ENCODE measurements at places on chromosomes 7 and 10.

- DNase-seq = no peak
Observed at GRCh38 chr10:73093922-73094850, 2.5 kb downstream of the P4HA1 start.

GRCh38 chr7:2097492-2097891 lies 135.3 kb downstream of the MAD1L1 start:
- no peak for DNase-seq

- DNase-seq = no peak
Observed at GRCh38 chr10:69646185-69647060, 16.4 kb downstream of the FAM241B start.

- no peak for DNase-seq
Observed at GRCh38 chr7:151542606-151543130, 23.0 kb upstream of the RHEB start.

DNA sequence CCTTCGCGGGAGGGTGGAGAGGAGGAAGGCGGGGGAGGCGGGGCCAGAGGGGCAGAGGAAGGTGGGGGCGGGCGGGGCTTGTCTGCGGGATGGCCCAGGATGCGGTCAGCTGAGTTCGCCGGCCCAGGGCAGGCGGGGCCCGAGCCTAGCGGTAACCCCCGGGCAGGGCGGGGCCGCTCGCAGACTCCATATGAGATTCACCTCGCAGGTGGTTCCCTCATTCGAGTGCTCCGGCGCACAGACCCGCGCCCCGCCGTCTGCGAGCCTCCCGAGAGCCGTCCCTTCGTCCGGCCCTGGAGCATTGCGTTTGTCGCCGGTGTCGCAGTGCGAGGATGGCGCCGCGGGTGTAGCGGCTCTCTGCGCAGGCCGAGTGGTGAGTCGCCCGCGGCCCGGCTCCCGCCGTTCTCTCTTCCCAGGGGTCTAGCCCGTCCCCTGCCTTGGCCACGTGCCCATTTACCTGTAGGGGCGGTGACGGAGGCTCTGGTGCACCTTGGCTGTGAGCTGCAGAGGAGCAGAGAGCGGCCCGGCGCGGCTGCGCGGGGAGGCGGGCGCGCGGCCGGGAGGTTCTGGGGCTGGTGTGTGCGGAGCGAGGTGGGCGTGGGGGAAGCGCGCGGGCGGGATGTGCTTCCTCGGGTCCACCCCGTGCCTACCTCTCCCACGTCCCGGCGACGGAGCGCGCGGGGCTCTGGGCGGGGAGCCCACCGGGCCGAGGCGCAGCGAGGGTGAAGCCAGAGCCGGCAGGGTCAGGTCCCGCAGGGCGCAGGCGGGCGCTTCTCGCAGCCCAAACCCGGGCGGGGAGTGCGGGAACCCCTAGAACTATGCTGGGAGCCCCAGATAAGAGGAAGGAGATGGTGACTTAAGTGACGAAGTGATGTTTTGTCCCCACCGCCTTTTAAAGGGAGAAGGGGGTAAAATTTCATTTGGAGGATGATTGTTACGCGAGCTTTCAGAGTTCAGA lies at the start of gene UPP1:
Gene UPP1, plus strand, starts transcription at position 220 of the 958 bp plus-strand sequence. CDS start 5,519 bp downstream, outside the sequence.
- DNase-seq = peak; percentile 93

DNA sequence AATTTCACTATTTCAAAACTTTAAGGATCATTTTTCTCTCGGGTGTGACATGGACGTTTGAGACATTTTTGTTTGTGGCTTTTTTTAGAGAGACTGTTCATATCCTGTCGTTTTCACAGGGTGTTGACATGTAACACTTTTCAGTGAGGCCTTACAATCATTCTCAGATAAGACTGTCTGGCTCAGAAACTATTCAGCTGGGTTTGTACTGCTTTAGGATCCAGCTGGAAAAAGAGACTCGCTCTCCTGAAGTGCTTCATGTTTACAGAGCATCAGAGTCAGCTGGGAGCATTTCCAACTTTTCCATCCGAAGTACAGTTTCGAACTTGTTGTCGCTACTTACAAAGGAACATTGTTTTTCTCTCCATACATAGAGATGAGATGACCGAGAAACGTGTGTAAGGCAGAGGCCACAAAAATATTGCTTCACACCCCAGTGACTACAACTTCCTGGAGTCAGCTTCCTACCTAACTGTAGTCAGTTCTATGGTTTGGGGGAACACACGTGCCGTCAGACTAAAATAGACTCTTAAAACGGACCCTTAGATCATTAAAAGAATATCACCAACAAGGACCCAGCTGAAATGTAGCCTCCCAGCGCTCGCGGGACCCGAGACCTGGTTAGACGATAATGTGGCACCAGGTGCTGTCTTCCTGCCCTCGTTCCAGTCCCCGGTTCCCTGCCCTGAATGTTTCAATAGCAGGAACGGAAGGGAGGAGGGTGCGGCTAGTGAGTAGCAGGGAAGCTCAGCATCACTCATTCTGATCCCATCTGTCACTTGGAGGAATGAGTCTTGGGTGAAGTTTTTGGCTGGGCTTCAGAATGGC lies 78.0 kb downstream of the MKI67 start:
- DNase-seq = peak; percentile 2

DNA sequence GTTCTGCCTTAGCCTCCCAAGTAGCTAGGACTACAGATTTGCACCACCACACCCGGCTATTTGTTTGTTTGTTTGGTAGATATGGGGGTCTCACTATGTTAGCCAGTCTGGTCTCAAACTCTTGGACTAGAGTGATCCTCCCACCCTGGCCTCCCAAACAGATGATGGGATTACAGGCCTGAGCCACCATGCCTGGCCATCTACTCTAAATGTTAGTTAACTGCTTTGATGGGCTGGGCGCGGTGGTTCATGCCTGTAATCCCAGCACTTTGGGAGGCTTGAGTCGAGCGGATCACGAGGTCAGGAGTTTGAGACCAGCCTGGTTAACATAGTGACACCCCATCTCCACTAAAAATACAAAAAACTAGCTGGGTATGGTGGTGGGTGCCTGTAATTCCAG lies 74.8 kb downstream of the SEPTIN14 start:
- DNase-seq = no peak

GRCh38 chr7:36781011-36781738 lies 56.9 kb upstream of the AOAH start:
- no peak for DNase-seq

DNA sequence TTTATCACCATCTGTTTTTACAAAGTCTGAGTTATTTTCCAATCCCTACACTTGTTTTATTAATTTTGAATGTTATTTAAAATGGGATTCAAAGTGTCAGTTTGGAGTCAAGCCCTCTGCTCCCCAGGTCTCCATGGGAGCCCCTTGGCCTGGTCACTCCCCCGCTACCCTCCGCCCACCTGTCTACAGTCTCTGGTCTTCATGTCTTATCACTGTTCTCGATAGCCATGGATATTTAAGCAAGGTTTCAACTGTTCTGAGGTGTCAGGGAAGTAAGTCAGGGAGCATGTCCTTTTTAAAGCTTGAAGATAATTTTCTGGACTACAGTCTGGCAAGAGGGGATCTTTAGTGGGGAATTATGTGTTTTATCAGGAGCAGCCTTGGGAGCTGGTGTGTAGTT lies 19.1 kb upstream of the HPS1 start:
- DNase-seq = no peak

- DNase-seq = no peak
Observed at GRCh38 chr7:157514746-157515145, 177.9 kb downstream of the DNAJB6 start.

DNA sequence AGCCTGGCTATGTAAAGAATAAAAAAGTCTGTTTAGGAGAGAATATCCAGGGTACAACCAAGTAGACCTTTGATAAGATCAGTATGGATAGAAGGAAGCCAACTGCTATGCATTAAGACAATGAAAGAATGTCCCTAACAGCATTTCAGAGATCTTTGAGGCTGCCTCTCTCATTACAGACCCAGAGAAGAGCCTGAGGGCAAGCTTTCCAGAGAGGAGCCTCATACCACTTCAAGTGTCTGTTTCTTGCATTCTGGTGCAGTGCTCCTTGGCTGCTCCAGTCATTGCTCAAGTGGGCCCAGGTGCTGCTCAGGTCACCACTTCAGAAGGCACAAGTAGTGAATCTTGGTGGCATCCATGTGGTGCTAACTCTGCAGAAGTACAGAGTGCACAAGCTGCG lies 514.0 kb downstream of the PLXDC2 start:
- no peak for DNase-seq
